ENCODE measurements at places on chromosomes 12 and 14.

DNA sequence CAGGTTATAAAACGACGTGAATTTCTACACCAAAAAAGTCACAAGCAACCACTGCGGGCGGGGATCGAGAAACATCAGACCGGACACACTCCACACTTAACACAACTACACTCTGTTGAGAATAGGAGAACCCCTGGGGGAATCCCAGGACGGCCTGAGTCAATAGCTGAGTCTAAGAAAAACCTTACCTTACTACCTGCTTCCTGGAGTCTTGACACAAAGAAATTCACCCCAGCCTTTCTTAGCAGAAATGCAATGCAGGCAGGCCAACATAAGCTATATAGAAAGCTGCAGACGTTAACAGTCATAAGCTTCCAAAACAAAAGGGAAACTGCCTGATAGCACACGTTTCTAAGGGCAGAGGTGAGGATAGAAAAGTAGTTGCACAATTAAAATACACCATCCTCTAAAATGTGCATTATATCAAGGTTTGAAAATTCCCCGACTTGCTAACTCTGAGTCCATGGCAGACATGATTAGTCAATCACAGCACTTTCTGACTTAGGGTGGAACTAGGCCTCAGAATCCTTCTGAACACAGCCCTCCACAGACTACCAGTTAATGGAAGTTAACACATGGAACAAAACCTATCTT is 68.0 kb downstream of the CCDC88C start:
- peak; percentile 49 for DNase-seq

- no peak for DNase-seq
These were observed 4.9 kb downstream of the PTGER2 start for GRCh38 chr14:52318826-52319645.

- no peak for DNase-seq
These were observed 307.1 kb upstream of the RGS6 start for GRCh38 chr14:71625175-71625574.

DNA sequence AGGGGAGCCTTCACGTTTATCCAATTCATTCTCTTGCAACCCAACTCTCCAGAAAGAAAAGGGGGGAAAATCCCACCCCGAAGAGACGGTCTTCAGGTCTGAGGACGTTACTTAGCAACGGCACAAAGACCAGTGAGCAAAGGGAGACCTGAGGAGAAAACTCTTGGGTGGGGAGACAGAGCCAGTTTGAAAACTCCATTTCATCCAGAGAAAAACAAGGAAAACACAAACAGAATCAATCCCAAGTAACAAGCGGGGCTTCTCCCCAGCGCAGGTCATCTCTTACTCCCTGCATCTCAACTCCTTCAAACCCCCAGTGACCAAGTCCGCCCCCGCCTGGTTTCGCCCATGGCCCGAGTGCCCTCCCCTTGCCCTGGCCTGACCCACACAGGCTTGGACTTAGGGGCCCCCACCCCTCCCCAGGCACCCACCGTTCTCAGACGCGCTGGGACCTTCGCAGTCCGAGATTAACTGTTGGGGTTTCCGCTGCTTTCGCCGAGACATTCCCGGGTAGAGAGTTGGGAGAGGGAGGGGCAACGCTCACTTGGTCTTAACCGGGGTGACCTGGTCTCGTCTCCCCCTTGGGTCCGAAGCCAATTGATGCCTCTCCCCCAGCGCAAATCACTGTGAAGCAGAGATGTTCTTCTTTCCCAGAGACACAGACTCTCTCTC is 10.4 kb upstream of the SALL2 start:
- no peak for DNase-seq

- DNase-seq, result no peak
These were observed 149.5 kb downstream of the ETV6 start for GRCh38 chr12:11798856-11799501.

GRCh38 chr12:23729359-23729758 is 220.1 kb downstream of the SOX5 start:
- DNase-seq, result no peak

- no peak for DNase-seq
These were observed 55.8 kb downstream of the CMAS start for GRCh38 chr12:22101749-22102243.

DNA sequence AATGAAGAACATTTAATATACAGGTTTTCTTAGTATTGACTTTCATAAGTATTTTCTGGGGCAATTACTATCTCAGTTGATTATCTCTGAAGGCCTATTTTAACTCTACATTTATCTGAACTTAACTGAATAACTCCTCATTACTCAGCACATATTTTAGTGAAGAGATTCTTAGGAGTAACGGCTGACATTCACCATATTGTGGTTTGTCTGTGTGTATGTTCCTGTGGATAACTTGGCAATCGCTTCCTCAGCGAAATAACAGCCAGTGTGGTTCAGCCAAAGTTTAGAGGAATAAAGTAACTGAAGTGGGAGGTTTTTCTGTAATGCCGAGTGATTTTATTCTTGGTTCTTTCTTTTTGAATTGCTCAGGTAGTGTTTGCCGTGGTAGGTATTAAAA is 168.0 kb downstream of the RAD51B start:
- no peak for DNase-seq

DNA sequence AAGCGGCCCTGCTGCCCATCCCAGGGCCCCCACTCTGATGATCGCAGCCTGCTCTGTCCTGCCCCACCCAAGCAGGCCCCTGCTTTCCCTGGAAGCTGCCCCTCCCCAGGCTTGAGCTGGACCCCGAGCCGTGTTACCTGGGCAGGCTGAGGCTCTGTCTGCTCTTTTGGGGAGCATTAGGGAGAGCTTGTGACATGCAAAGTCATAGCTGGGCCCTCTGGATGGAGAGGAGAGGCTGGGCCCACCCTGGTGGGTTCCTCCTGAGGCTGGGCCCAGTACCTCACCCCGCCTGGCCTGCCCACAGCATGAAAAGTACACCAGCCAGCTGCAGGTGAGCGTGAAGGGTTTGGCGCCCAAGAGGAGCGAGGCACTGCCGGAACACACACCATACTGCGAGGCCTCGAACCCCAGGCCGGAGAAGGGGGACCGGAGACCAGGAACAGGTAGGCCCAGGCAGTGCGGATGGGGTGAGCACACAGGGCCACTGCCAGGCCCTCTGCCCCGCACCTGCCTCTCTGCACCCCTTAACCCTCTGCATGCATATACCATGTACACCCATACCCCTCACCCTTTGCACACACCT is 15.0 kb downstream of the CEP170B start:
- no peak for DNase-seq

DNA sequence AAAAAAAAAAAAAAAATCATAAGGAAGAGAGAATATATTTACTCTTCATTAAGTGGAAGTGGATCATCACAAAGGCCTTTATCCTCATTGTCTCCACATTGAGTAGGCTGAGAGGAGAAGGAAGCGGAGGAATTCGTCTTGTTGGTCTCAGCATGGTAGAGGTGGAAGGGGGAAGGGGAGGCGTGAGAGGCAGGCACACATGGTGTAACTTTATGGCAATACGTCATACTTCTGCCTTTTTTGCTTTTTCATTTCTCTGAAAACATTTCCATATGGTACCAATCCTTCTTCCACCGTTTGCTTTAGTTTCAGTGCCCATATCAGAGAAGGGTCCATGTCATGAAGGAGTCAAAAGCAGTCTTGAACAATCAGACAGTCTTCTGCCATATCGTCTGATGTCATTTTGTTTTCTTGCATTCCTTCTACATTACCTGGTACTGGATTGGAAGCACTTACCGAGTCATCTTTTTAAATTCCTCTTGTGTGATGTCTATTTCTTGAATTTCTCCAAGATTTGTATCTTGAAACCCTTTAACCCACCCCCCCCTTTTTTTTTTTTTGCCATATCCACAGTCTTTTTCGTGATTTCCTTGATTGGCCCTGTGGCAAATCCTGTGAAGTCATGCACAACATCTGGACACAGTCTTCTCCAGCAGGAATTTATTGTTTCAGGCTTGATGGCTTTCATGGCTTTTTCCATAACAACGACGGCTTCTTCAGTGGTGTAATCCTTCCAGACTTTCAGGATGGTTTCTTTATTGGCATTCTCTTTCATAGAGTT is 8.9 kb downstream of the FUT8 start:
- no peak for DNase-seq

DNA sequence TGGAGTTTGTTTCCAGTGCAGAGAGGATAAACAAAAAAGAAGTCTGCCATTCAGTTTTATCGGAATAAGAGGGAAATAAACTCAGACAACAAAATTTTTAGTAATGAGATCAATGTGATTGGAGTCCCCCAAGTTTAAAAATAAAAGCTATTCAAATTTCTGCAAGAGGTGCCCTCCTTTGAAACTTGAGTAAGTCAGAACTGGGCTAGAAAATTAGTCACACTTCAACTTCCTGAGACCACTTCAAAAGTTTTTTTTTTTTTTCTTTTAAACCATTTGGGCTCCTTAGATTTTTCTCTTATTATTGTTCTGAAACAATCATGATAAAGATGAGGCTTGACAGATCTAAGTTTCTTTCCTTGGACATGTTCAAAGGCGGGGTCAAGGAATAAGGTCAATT is 3.2 kb downstream of the DACT1 start:
- no peak for DNase-seq

DNA sequence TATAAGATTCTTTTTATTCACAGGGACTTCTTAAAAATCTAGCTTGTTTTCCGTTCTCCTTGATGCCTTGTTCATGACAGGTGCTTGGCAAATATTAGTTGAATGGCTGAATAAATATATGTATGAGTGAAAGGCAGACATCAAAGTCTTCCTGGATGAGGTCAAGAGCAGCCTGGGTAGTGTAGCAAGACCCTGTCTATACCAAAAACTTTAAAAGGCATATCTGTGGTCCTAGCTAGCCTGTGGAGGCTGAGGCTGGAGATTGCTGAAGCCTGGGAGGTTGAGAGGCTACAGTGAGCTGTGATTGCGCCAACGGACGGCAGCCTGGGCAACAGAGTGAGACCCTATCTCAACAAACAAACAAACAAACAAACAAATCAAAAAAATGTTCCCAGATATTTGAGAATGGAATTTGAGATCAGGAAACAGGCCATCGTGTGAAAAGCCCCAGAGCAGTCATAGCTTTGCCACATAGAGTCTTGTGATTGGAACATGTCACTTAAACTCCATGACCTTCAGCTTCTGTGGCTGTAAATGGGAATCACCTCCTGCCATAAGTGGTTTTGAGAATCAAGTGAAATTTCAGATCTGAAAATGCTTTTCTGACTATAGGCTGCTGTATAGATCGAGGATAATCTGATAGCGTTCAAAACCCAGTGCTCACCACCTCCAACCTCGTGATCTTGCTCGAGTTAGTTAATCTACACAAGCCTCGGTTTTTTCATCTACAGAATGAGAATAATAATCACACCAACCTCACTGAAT is 64.3 kb downstream of the ZFP36L1 start:
- no peak for DNase-seq

- DNase-seq, result no peak
These were observed 129.8 kb upstream of the FKBP4 start for GRCh38 chr12:2664721-2665577.

DNA sequence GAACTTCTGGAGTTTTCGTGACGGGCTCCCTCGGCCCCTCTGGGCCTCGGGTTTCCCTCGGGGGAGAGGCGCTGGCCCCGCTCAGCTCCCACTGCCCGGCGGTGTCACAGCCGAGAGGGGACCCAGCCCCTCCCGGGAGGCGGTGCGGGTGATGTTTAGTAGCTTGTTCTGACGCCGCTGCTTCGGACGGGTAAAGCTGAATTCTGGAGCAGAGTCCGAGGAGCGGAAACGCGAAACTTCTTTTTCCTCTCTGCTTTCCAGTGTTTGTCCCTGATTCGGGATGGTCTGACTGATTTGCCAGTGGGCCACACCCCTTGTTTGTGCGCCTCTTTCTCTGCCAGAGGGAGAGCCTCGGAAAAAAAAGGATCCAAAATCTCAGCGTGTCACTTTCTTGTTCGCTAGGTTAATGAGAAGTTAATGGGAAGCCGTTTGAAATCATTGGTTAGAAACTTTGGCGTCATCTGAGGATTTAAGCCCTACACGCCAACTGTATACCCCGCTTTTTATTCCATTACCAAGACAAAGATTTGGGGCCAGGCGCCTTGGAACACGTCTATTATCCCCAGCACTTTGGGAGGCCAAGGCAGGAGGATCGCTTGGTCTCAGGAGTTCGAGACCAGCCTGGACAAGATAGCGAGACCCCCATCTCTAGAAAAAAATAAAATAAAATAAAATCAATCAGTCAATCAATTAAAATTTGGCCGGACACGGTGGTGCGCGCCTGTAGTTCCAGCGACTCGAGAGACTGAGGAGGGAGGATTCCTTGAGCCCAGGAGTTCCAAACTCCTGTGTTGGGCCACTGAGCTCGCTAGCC is 756 bp downstream of the TULP3 start:
- DNase-seq, result no peak

DNA sequence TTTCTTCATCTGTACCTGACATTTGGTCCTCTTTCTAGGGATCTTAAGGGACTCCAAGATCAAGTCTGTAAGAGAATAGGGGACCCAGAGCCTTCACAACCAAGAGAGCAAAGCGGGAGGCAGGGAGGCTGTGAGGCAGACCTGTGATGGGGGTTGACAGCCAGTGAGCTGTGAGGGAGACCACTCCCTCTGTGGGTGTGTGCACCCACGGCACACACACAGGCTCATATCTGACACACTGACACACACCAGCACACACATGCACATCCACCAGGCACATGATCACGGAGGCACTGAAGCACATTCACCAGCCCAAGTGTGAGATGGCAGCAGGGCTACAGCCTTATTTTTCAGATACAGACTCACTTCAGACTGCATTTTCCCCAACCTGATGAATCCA is 55.2 kb downstream of the SPTB start:
- DNase-seq, result no peak

- no peak for DNase-seq
These were observed 5.9 kb downstream of the GPR84 start for GRCh38 chr12:54358191-54358944.

GRCh38 chr14:76050250-76050649 is 64.7 kb downstream of the IFT43 start:
- no peak for DNase-seq

GRCh38 chr12:6461401-6462233 is 8.9 kb downstream of the VAMP1 start:
- no peak for DNase-seq

GRCh38 chr14:30532264-30532663 is 26.7 kb upstream of the G2E3 start:
- no peak for DNase-seq

GRCh38 chr12:32183650-32184049 is 77.0 kb downstream of the BICD1 start:
- no peak for DNase-seq

DNA sequence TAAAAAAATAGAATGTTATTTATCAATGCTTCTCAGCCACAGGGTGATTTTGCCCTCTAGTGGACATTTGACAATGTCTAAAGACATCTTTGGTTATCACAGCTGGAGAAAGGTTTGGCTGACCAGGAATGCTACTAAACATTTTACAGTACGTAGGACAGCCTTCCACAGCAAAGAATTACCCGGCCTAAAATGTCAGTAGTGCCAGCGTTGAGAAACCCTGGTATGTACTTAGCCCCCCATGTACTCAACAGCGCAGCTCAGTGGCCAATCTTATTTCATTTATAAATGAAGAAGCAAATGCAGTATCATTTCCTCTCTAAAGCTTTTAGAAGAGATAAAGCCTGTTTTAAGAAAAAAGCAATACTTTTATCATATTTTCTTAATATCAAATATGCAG is 5.8 kb downstream of the MARK3 start:
- no peak for DNase-seq
